Central memory CD8-positive, alpha-beta T cell (primary cell): ENCODE measurements at places on chromosomes 2 and 18.

GRCh38 chr2:36702781-36703180 lies 6.3 kb downstream of the VIT start:
- no peak for DNase-seq

GRCh38 chr2:215693193-215693998 lies 257.5 kb upstream of the FN1 start:
- DNase-seq = no peak

GRCh38 chr2:9146646-9147045 lies 60.0 kb upstream of the ASAP2 start:
- no peak for DNase-seq

- DNase-seq = no peak
Measured at GRCh38 chr18:37661478-37661877, 95.9 kb upstream of the CELF4 start.

- DNase-seq = no peak
Measured at GRCh38 chr2:110182449-110182848, 22.4 kb downstream of the NPHP1 start.

DNA sequence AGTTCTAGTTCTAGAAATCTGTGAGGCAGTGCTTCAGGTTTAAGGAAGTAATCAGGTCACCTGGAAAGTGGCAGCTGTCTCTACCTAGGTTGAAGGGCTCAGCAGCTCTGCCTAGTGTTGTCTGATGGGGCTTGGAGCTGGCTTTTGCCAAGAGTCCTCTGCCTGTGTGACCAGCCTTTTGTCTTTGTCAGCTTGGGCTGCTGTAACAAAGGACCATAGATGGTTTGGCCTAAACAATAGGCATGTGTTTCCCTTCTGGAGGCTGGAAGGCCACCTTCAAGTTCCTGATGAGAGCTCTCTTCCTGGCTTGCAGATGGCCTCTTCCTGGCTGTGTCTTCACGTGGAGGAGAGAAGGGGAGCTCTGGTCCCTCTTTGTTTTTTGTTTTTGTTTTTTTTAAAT lies 13.3 kb downstream of the UBE2F start:
- DNase-seq = no peak

DNA sequence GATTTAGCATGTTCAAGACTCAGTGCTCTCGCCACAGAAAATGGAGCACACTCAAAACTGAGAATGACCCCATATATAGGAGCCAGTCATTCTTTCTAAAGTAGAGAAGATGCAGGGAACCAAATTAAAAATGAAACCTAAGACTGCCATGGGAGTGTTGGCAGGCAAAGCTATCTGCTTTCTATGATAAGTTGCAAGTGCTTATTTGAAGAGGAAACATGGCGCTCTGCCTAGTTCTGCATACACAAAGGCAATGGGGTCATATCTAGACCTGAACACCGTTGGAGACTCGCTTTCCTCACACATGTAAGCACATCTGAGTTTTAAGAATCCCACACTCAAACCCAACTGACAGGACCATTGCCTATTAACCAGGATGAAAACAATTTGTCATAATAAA lies 292.5 kb downstream of the ALK start:
- DNase-seq = no peak

DNA sequence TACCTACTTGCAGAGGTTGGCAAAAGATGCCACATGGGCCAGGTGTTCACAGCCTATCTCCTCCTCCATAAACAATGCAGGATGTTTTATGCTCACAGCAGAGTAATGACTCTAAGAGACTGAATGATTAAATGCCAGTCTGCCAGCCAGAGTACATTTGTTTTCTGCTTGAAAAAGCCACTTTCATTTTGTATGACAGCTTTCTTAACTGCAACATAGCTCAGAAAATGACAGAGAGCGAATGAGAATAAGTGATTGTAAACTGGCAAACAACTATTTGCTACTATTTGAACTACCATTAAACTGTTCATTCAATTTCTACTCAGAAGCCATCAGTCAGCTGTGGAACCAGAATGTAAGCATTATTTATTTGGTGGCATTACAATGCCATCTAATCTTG lies 50.6 kb upstream of the DCC start:
- no peak for DNase-seq

- no peak for DNase-seq
Measured at GRCh38 chr18:46402396-46402795, 254.6 kb downstream of the LOXHD1 start.
